A549 treated with ZK216348 at 1 μM for 4 hours (cell line): ENCODE measurements at places on chromosomes 1 and 21. TPM values are rescaled to one million over a fixed set of nuclear protein-coding genes. Genes with fewer than 3 reads are reported as not detected.

The DCST1 gene
- total RNA-seq, result not detected in 5 replicates

The SH2D2A gene
- 3.0 to 5.3 TPM (median 4.0 TPM) in 5 replicates for total RNA-seq

The FNDC5 gene
- total RNA-seq, result 0.23 to 1.1 TPM (median 0.39 TPM) in 5 replicates

The RPE65 gene
- total RNA-seq, result not detected in 5 replicates

The TMIGD3 gene
- not detected in 5 replicates for total RNA-seq

The ATAD3C gene
- not detected in 5 replicates for total RNA-seq

The CELSR2 gene
- total RNA-seq, result 2.8 to 6.6 TPM (median 5.5 TPM) in 5 replicates

The PDC gene
- not detected in 5 replicates for total RNA-seq

The KRTAP12-2 gene
- total RNA-seq, result not detected in 5 replicates

The TARBP1 gene
- 11.6 to 16.4 TPM (median 12.4 TPM) in 5 replicates for total RNA-seq

The RGS16 gene
- total RNA-seq, result 0.14 to 0.33 TPM (median 0.24 TPM) in 5 replicates

The TNFSF18 gene
- not detected in 5 replicates for total RNA-seq

The DIO1 gene
- total RNA-seq, result not detected in 5 replicates

The SLC26A9 gene
- 0.08 to 0.34 TPM (median 0.09 TPM) in 5 replicates for total RNA-seq

The DNASE2B gene
- total RNA-seq, result not detected in 5 replicates

The RGS18 gene
- not detected in 5 replicates for total RNA-seq

The SLC45A3 gene
- 3.8 to 6.7 TPM (median 6.2 TPM) in 5 replicates for total RNA-seq

The TTLL10 gene
- not detected in 5 replicates for total RNA-seq

The C1QTNF12 gene
- total RNA-seq, result 1.2 to 2.6 TPM (median 2.0 TPM) in 4 of 5 replicates, not detected in the other

The SPRR2F gene
- total RNA-seq, result not detected in 5 replicates

The KRTAP8-1 gene
- total RNA-seq, result not detected in 5 replicates

The KDF1 gene
- total RNA-seq, result 0.08 TPM in 2 of 5 replicates, not detected in the others

The FALEC gene
- not detected in 5 replicates for total RNA-seq

The PAQR6 gene
- total RNA-seq, result 2.9 to 5.5 TPM (median 3.4 TPM) in 5 replicates

The SPRR2A gene
- total RNA-seq, result not detected in 5 replicates

The FAM3B gene
- not detected in 5 replicates for total RNA-seq

The GJA9 gene
- total RNA-seq, result not detected in 5 replicates

The CFAP57 gene
- 0.06 to 0.58 TPM (median 0.34 TPM) in 5 replicates for total RNA-seq

The CAPZA1 gene
- 49.4 to 85.3 TPM (median 60.2 TPM) in 5 replicates for total RNA-seq

The ZRANB2 gene
- 18.6 to 33.1 TPM (median 24.0 TPM) in 5 replicates for total RNA-seq

The DDR2 gene
- total RNA-seq, result 0.31 to 0.68 TPM (median 0.47 TPM) in 5 replicates

The GUCA2B gene
- total RNA-seq, result 0.42 TPM in 1 of 5 replicates, not detected in the others
